ENCODE measurements at places on chromosomes 3 and 15.

DNA sequence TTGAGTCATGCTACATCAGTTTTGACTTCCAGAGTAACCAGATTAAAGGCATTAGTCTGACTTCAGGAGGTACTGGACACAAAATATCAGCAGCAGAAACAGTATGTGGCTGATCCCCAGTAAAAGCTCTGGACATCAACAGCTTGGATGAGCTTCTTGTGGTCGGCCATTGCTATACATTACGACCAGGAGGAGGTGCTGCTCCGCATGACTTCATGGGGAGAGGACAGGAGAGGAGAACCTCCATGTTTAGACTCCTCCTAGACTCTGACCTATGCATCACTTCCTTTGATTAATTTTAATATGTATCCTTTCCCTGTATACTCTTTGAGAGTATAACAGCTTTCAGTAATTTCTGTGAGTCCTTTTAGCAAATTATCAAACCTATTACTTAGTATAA is 285.6 kb upstream of the ARHGEF26 start:
- no peak for DNase-seq

DNA sequence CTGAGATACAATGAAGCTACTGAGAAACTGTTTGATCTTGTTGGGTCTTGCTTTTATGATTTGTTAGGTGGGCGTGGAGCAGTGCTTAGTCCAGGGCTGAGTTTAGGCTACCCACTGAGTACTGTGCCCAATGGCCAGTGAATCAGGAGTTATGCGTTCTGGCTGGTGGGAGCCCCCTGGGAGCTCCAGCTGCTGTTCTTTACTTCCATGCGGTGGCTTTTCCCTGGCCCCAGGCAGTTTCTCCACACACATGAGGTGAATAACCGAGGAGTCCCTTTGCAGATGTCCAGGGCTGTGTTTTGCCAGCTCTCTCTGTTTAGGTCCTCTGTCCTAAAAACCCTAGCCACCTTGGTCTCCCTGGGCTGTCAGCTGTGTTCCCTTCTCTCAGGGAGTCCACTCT is 106.5 kb downstream of the KLF13 start:
- DNase-seq: no peak

- DNase-seq: no peak
Observed at GRCh38 chr3:61794341-61794740, 233.0 kb downstream of the PTPRG start.

DNA sequence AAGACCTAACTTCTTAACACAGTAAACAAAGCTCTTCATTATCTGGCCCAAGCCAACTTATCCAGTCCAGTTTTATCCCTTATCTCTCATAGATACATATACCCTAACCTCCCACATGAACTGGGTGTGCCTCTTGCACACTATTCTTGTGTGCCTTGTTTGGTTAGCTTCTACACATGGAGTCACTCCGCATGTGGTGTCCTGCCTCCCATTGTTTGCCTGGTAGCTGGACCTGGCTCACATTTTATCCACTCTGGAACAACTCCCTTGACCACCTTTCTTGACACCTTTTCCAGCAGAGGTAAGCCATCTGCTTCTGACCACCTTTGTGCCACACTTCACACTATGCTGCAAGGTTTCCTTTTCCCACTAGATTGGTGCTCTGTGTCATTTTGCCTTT is 15.2 kb downstream of the TIPARP start:
- DNase-seq: no peak

DNA sequence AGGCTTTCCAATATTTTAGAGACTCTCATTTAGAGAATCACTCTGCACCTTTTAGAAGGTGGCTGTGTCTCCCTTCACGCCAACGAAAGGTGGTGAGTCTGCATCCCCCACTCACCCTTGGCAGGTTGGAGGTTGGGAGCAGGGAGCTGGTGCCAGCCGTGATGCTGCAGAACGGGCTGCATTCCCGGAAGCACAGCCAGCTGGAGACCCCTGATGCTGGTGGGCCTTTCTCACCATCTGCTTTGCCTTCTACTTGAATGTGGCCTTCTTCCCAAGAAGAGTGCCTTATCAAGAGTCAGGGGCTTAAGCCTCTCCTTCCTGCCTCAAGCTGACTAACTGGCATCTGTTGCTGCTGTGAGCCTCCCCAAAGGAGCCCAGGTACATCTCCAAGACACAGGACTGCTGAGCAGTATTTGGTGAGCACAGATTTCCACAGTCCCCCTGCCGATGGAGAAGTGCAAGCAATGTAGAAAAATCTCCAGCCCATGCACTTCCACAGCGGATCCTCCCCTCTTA is 17.7 kb upstream of the HEG1 start:
- no peak for DNase-seq

DNA sequence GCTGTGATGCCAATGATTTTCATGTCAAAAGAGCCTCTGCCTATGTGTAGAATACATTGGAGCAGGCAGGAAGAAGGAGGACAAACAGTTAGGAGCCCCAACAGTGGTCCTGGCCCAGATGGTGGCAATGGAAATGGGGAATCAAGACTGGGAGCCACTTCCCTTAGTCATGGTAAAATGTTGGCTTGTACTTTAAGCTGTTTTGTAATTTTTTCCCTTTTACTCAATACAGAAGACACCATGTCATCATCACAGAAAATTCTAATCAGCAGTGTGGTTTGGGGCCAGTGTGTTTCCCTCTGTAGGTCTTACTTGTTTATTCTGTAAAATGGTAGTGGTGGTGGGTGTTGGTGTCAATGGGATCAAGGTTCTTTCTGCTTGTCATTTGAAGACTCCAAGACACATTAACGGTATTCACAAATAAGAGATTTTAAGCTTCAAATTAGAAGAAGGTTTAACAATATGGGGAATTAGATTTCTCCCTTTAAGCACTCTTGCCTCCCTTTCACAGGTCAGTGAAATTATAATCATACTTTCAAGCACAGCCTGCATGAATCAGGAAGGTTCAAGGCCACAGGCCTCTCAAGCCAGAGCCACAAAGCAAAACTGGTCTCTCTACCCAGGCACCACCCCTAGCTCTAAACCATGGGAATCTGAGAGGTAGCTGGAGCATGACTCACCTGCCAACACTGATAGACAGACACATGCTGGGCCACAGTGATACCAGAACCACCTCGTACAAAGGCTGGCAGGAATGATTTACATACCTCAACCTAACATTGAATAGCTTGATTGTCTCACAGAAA is 24.9 kb downstream of the SIAH2 start:
- DNase-seq: peak; percentile 76

GRCh38 chr15:35439291-35439690 is 106.7 kb downstream of the DPH6 start:
- peak; percentile 86 for DNase-seq

DNA sequence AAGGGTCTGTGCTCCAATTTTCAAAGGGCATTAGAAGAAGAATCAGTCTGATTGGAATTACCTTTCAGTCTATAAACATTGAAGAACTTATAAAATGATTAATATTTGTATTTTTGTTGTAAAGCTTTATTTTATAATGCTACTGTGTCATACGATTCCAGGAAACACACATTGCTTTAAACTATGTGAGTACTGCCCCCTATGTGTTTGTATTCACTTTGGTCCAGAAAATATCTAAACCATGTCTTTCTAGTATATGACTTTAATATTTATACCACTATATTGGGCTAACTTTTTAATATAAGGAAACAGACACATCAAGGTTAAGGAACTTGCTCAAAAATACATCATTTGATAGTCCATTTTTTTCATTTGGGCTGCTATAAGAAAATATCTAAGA is 3.2 kb upstream of the RIOX2 start:
- DNase-seq: no peak
